GM12878 (cell line): ENCODE measurements at places on chromosomes 7 and 10.

- DNase-seq, result no peak
Measured at GRCh38 chr7:15462721-15463389, 99.0 kb downstream of the AGMO start.

DNA sequence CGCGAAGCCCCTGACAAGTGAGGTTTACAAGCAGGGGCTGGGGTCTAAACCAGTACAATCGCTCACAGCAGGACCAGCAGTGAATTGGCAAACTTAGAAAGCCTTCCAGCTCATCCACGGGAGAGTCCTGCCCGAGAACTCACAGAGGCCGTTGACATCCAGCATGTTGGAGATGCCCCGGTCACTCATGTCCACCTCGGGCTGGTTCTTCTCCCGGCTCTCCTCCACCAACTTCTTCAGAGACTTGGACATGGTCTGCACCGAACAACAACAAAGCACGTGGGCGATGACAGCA lies 447 bp downstream of the RSU1 start:
- DNase-seq, result no peak

DNA sequence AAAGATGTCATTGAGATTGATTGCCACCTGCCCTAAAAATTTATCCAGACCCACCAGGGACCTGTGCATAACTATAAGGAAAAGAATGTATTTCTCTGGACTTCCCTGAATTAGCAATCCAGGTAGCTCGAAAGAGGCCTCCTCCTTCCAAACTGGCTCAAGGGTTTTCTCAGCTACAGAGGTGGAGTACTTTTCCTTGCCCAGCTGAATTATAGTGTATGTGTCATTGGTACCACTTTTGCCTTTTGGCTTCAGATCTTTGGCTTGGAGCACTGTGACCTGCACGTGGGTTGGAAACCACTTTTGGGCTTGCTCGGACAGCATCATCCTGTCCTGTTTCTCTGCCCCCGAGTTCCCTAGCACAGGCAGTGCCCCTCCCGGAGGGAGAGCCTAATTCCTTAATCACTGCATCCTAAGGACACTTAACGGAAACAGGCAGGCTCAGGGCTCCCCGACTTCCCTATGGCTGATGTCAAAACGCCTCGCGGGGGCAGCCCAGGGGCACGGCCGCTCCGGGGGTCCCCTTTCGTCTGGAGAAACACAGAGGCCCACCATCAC lies 825 bp downstream of the RAB11FIP2 start:
- DNase-seq, result peak; percentile 4

DNA sequence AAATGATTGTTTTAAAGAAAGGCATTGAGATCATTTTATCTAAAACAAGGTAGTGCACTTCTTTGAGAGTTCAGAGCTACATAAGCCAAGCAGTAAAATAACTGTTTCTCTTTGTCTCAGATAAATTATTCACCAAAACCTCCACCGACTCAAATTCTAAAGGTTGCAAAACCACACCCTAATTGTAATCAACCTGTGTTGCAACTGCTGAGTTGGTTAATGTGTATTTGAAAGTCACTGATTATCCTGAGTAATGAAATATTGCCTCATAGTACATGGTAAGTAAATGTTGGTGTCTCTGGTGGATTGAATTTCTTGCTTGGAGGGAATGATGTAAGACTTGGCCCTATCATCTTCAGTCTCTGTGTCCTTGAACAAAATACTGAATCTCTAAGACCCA lies 35.9 kb upstream of the CYP2C9 start:
- no peak for DNase-seq

GRCh38 chr7:30743371-30744074 lies 8.4 kb upstream of the INMT start:
- no peak for DNase-seq
